ENCODE measurements at places on chromosomes 13 and 19.
A peak's percentile ranks its signal among the peaks of the same experiment; 100 is the strongest.

DNA sequence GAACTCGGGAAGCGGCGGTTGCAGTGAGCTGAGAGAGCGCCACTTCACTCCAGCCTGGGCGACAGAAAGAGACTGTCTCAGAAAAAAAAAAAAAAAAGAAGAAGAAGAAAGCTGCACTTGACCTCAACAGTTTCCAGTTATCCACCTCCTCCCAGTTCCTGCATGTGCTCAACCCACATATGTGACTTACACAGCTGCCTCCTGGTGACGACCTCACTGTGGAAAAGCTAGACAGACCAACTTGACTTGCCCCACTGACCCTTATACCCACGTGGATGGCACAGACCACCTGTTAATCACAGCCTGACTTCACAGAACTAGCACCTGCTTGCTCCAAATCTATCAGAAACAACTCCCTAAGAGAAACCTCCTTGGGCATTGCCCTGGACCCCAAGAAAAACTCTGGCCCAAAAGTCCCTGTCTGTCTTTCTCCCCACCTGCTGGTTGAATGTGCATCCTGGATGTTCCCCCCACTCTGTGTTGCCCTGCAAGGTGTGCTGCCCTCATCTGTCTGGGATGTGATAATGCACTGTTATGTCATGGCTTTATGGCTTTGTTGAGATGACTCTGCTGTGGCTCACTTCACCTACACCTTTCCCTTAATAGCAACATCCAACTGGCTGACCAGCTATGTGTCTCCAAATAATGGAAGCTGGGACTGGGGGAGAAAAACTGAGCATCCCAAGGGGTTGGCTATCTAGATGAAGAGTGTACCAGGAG lies 2.8 kb downstream of the ZNF20 start:
- DNase-seq: no peak

- DNase-seq: no peak
Observed at GRCh38 chr13:36920616-36921185, 663 bp upstream of the SMAD9 start.

DNA sequence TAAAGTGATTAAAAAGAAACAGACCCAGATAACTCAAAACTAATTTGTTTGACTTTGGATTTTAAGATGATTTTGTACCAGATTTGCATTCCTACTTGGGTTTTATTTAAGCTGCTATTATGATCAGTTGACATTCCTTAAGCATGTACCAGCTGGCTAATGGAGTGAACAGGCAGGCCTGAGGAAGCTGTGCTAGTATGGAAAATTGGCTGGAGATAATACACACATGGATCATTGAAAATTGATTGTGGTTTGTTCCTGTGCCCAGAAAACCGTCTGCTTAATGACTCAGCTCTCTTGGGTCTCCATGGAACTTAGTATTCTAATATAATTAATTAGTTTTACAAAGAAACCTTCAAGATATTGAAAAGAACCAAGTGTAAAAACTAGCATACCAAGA lies 22.6 kb downstream of the POLR1D start:
- DNase-seq: no peak

GRCh38 chr19:16473875-16474392 lies 2.2 kb upstream of the EPS15L1 start:
- DNase-seq: no peak

DNA sequence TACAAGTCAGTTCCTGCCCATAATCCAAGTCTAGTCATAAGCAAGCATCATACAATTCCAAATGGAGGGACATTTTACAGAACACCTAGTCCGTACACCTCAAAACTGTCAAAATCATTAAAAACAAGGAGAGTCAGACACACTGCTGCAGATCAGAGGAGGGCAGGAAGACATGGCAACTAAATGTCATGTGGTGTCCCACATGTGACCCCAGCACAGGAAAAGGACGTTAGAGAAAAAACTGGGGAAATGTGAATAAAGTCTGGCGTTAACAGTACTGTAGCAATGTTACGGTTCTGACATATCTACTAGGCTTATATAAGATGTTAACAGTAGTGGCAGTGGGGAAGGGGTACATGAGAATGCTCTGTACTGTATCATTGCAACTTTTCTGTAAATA lies 2.3 kb downstream of the ZSCAN5A start:
- DNase-seq: no peak

DNA sequence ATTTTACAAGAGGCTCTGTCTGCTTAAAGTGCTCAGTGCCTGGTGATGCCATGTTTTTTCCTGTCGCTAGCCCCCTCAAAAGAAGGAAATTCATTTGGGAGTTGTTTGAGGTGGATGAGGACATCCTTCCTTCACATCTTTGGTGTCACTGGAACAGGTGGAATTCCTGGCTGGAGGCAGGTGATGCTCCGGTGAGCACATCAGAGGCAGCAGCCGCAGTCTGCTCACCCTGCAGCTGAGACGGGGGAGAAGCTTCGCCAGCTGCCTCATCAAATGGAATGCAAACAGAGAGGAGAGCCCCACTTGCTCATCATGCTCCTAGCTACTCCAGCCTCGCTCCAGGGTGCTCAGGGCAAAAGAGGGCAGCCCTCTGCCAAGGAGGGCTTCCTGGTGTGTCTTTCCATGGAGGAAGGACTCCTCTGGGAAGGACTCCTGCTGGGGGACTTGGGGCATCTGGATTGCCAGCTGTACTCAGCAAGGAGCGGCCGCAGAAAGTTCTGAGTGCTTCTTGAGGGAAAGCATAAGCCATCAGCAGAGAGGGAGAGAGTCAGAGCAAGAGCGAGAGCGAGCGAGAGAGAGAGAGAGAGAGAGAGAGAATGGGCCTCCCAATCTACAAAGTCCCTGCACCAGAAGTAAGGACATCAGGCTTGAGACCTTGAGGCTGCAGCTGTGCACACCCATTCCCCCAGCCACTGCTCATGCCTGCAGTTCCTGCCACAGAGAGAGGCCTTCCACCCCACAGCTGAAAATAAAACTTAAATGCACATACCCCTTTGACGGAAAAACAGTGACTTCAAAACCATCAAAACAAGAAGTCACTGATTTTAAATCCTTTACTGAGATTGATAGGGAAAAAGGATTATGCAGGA lies 74.3 kb upstream of the UBL3 start:
- no peak for DNase-seq

DNA sequence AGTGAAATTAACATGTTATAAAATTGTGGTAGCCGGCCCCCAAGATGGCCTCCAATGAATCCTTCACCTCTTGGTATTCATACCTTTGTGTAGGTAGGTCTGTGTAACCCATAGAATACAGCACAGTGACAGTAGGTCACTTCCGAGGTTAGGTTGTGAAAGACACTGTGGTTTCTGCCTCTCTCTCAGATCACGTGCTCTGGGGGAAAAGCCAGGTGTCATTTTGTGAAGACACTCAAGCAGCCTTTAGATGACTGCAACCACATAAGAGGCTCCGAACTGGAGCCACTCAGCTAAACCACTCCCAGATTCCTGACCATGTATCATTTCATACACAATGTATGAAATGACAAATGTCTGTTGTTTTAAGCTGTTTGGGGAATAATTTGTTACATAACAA lies 9.8 kb upstream of the USPL1 start:
- no peak for DNase-seq

- no peak for DNase-seq
Observed at GRCh38 chr13:71493189-71493588, 373.8 kb downstream of the DACH1 start.

DNA sequence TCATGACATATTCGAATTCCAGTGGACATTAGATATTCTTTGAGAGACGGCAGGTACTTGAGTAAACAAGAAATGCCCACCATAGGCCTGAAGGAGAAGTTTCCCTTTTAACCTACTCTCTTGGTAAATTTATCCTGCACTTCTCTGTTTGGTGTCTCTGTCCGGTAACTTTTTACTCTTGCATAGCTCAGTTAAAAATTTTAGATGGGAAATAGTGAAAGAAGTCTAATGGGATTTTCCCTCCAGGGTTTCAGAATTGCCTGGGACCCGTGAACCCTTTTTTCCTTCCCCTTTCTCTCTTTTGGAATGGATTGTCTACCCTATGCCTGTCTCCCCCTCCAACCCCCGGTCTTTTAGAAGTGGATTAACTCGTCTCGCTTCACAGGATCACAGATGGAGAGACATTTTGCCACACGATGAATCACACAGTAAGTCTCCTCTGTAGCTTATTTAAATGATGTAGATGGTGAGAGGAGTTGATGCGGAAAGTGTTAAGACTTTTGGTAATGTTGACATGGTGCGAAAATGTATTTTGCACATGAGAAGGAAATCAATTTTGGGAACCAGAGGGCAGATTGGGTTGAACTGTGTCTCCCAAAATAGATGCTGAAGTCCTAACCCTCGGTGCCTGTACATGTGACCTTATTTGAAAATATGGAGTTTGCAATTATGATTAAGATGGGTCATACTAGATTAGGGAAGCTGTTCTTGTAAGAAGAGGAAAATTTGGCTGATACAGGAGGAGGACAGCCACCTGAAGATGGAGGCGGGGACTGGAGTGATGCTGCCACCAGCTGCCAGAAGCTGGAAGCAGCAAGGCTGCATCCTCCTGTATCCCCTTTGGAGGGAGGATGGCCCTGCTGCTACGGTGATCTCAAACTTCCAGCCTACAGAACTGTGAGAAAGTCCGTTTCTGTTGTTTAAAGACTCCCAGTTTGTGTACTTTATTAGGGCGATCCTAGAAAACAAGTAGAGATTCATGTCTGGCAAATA lies 711 bp upstream of the MIPEP start:
- DNase-seq: no peak

DNA sequence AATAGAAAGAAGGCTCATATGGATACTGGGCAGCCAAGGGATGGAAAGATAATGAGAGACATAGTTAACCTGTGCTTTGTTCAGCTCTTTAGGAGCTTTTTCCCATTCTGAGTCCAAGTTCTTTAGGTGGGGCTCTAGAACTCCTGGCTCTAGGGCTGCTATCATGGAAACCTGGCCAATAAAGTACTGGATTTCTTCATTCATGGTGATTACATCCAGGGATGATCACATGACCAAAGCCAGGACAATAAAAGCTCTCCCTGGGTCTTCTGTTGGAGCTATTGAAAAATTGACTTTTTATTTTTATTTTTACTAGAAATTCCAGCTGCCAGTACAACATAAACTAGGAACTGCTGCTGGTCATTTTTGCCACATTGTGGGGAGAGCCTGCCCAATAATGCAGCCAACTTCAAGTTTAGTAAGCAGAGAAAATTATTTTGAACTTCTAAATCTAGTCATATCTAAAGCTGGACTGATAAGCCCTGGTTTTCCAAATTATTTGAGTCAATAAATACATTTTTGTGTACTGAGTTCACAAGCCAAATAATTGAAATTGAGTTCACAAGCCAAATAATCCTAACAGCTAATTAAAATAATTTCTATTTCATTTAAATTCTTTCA lies 224.9 kb upstream of the STARD13 start:
- no peak for DNase-seq

DNA sequence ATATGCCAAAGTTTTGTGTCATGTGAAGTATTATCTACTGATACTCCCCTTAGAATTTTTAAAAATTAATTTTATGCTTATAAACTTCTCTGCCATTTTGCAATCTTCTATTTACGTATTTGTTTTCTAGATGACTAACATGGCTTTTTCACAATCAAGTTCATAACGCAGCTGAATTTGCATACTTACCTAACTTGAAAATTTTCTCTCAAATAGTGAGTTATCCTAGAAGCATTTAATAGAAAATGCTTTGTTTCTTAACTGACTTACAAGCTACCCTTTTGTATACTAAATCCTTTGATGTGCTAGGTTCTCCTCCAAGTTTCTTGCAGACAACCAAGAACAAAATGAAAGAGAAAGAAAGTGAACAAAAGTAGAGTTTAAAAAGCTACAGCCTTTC lies 683.5 kb downstream of the LIG4 start:
- no peak for DNase-seq

GRCh38 chr13:27374650-27375049 lies 49.8 kb upstream of the GTF3A start:
- peak; percentile 10 for DNase-seq

DNA sequence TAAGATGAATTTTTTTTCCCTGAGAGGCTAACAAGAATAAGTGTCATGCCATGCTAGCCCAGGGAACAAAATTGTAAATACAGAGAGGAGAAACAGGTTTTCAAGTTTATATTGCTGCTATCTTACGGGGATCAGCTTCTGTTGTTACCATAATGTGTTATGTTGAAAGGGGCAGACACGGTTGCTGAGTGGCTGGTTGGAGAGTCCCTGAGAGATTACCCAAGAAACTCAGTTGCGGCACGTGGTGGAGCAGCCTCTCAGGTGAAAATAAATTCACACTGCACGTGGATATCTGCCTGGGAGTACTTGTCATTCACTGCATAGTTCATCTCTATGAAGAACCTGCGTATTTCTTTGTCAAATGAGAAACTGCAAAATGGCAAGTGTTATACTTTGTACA lies 293.6 kb downstream of the TDRD3 start:
- no peak for DNase-seq

GRCh38 chr19:30778961-30779715 lies 407.0 kb downstream of the ZNF536 start:
- no peak for DNase-seq

DNA sequence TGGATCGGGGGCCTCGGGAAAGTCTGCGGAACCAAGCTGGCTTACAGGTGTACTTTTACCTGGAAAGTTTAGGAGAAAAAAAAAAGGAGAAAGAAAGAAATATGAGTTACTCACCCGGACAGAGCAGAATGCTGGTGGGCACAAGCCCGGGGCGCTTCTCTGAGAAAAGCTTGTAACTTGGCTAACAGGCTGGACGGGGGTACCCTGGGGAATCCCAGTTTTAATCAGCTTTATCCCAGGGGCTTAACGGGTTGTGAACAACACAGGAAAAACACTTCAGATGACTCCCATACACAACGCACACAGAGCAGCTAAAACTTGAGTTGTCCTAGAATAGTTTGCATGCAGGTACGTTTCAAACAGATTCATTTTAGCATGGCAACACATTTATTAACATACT lies 37.3 kb downstream of the KLF2 start:
- DNase-seq: no peak

DNA sequence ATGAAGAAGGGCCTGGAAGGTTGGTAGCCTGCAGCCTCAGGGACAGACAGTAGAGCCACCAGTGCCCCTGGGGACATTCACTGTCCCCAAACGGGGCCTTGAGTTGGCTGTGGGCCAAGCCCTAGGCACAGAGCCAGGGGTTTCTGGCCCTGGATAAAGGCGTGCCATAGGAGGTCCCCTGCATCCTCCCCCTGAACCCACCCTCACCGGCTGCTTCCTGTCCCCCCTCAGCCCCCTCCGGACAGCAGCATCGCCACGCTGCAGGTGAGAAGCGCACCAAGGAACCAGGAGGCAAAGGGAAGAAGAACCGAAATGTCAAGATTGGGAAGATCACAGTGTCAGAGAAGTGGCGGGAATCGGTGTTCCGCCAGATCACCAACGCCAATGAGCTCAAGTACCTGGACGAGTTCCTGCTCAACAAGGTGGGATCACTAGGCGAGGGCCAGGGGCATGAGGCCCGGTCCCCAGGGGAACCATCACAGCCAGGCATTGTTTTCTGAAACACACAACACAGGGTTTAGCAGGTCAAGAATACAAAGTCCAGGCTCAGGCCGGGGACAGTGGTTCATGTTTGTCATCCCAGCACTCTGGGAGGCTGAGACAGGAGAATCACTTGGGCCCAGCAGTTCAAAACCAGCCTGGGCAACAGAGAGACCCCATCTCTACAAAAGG lies 14.6 kb upstream of the USE1 start:
- DNase-seq: no peak

GRCh38 chr19:6495947-6496346 lies 6.2 kb downstream of the TUBB4A start:
- DNase-seq: no peak

GRCh38 chr13:27004326-27004725 lies 167.3 kb downstream of the USP12 start:
- DNase-seq: no peak

GRCh38 chr13:33761740-33762139 lies 56.2 kb upstream of the RFC3 start:
- no peak for DNase-seq

Measured in stimulated activated CD4-positive, alpha-beta T cell treated with anti-CD3 and anti-CD28 coated beads, Interleukin-1b, Interleukin-23, amount 100 ng/mL, for 1 hour (primary cell).